Activated naive CD4-positive, alpha-beta T cell treated with anti-CD3 and anti-CD28 coated beads, Interleukin-2, amount 10 ng/mL, durations not matched to agents 7 days and 5 days (primary cell): ENCODE measurements at places on chromosomes 5 and 9.

DNA sequence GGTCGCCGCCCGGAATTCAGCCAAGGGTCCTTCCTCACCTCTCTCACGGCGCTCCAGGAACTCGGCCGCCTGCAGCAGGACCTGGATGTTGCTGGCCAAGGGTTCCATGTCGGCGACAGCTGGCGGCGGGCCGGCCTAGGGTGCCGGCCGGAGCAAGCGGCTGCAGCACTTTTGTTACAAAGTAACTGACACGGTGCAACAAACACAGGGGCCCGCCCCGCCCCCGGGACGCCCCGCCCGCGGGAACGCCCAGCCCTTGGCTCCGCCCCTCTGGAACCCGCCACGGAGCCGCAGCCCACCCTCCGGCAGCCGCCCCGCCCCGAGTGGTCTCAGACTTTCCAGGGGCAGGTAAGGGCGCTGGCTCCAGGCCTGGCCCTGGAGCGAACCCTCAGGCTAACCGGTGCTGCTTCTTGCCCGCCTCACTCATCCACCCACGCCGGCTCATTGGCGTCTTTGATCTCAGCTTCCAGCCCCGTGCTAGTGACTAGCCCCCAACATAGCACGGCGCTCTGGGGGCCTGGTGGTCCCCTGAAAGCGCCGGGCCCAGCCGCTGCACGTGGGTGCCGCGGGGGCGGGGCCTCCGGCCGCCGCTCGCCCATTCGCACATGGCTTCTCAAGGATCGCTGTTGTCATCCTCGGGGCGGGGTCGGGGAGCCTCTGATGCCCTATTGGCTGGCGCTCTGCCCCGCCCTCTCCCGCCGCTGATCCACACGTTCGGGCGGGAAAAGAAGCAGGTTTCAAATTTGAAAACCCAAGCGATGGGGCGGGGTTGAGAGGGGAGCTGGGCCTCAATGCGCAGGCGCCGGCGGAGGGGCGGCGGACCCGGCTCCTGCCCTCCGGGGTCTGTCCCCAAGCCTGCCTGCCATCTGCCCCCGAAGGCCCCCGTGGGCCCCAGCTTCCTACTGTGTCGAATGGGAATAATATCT lies at the start of gene MXD3:
TSS of gene MXD3 (minus strand) at position 176 of the 926 bp plus-strand sequence. CDS start at position 108, 68 bp downstream.
- DNase-seq: peak; percentile 99

DNA sequence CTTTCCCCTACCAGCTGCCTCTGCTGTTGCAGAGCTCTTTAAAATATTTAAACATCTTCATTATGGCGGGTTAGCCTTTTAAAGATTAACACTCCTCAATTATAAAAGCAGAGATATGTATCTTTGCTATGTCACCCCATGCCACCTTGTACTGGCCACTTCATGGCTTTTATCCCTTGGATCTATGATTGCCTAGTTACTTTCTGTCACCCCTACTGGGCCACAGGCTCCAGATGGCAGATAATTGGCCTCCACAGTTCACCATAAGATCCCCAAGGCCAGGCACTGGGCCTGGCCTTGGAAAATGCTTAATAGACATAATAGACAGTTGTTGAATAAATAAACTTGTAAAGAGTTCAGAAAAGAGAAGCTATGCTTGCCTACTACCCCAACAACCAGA lies 142.0 kb upstream of the SHB start:
- no peak for DNase-seq

GRCh38 chr9:110922145-110922544 lies 116.1 kb downstream of the LPAR1 start:
- no peak for DNase-seq

GRCh38 chr5:1480217-1480616 lies 35.0 kb upstream of the SLC6A3 start:
- DNase-seq: no peak

DNA sequence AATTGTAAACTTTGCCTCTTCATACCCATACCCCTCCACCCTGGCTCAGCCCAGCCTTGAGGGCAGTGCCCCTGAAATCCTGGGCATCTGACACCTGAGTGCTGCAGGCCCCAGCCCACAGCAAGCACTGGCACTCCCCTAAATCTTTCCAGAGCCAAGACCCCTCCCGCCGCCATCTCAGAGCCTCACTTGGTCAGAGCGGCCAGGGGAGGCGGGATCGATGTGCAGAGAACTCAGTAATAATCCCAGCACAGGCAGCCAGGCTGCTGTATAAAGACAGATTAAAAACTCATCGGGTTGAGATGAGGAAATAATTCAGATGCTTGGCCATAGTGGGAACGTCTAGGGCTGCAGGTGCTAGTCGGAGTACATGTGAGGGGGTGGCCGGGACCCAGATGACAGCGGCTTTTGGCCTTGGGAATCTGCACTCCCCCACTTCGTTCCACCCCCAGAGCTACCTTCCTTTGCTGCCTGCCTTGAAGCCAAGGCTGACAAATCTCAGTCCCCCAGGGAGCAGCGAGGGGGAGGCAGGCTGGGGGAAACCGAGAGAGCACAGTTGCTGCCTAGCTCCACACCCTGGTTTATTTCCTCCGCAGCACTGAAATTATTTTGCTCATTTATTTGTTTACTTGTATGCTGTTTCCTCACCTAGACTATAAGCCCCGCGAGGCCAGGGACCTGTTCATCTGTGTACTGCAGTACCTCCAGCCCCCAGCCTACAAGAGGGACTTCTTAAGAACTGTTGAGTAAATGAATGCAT lies 19.5 kb upstream of the ARAP3 start:
- DNase-seq: no peak

- no peak for DNase-seq
Observed at GRCh38 chr5:91487420-91487819, 104.3 kb upstream of the ARRDC3 start.

- DNase-seq: peak; percentile 92
Observed at GRCh38 chr9:100411472-100412283, 15.3 kb upstream of the MSANTD3 start.

GRCh38 chr5:126801174-126801991 lies 24.4 kb downstream of the LMNB1 start:
- no peak for DNase-seq

GRCh38 chr5:72937517-72938061 lies 18.3 kb upstream of the FCHO2 start:
- no peak for DNase-seq

DNA sequence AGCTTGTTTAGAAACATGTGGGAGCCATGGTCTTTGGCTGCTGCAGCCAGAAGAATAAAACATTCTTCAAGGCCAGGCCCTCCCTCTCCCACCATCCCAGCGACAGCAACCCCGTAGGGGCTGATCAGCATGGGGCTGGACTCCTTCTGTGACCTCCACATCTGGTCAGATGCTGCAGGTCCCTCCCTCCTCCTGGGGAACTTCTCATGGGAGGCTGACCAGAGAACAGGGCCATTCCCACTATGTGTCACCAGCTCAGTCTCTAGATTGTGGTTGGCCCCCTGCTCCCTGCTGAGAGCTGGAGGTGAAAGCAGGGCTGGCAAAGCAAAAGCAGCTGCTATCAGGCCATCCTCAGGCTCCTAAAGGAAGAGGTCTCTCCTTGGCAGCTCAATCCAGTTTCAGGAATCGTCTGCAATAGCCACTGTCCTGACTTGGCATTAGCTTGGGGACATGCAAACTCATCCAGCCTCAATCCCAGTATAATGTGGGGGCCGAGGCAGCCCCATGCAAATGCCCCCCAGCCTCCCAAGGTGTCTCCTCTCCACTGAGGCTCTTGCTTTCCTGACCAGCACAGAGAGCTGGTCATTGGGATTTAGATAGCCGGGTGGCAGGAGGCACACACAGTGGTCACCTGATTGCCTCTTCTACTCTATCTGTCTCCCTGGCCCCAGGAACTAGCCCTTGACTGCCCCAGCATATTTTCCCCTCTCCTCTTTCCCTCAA lies 81.5 kb downstream of the NRG2 start:
- DNase-seq: no peak

DNA sequence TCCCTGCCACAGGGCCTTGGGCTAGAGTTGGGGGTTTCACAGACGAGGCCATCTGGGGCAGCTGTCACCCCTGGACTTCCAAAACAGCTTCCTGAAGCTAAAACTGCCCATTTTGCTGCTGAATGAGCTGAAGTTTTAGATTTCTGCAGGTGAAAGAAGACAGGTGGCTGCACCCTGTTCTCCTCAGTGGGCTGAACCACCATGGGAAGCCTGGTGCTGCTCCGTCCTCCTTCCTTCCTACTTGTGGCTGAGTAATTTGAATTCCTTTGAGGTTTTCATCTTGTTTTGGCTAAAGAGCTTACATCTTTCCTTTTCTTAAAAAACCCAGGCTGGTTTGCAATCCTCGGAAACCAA lies 5.3 kb downstream of the NKD2 start:
- DNase-seq: no peak

- DNase-seq: no peak
Observed at GRCh38 chr9:88077071-88077617, 61.1 kb downstream of the SPATA31C2 start.

DNA sequence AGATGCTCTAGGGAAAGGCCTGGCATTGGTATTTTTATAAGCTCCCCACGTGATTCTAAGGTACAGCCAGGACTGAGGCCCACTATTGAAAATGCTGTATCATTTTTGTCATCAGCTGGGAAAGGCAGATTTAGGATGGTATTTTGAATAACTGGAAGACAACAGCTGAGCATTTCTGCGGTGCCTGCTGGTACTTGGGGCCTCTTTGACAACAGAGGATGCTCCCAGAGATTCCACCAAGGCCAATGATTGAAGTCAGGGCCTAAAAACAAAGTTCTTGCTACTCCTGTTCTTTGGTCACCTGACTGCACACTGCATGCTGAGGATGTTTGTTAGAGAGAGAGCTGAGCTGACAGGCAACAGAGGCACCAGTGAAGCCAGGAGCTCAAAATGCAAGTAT lies 8.1 kb downstream of the FBLL1 start:
- no peak for DNase-seq

DNA sequence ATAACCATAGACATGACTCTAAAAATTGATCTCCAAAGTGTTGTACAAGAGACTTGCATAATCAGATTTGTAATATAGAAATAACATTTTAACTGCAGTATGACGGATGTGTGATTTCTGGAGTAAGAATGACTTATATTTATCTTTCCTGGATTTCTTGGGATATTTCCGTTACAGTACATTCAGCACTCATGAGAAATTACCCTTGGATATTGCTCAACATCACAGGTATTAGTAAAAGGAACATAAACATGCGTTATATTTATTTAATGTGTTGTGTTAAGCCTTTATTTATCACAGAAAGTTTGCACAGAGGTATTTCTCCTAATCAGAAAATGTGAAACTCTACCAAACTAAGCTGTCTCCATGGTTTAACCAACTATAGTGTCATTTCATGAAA lies 1823.9 kb upstream of the C9orf72 start:
- no peak for DNase-seq

DNA sequence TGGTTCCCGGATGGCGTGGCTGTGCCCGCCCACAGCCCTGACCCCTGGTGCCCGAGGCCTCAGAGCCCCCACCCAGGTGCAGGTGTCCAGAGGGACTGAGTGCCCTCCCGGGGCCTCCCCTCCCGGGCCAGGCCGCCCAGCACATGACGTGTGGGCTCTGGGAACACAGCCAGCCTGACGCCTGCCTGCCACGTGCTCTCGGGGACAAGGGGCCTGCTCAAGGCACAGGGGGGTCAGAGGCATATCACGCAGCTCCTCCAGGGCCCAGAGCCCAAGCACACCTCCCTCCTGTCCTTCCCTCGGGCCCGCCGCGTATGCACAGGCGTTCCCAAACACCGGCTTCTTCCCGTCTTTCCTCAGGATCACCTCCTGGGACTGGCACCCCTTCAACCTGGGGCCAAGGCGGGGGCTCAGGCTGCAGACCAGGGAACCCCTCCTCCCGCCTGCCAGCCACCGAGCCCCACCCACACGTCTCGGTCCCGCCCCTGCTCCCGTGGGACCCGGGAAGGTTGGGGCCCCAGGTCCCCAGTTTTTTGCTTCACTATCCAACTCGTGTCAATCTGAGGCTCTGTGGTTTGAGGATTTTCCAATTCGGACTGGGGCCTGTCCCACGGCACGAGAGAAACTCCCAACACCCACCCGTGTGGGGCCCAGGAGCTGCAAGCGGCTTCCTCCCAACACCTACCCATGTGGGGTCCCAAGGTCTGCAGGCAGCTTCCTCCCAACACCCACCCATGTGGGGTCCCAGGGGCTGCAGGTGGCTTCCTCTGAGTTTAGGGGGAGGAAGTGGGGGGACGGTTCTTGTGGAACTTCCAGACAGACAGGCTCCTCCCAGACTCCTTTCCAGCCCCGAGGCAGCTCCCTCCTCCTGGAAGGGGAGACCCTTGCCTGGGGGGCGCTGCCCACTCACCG lies 1.5 kb downstream of the LCN10 start:
- DNase-seq: no peak

- no peak for DNase-seq
Observed at GRCh38 chr5:28468166-28468565, 1429.8 kb upstream of the CDH9 start.

DNA sequence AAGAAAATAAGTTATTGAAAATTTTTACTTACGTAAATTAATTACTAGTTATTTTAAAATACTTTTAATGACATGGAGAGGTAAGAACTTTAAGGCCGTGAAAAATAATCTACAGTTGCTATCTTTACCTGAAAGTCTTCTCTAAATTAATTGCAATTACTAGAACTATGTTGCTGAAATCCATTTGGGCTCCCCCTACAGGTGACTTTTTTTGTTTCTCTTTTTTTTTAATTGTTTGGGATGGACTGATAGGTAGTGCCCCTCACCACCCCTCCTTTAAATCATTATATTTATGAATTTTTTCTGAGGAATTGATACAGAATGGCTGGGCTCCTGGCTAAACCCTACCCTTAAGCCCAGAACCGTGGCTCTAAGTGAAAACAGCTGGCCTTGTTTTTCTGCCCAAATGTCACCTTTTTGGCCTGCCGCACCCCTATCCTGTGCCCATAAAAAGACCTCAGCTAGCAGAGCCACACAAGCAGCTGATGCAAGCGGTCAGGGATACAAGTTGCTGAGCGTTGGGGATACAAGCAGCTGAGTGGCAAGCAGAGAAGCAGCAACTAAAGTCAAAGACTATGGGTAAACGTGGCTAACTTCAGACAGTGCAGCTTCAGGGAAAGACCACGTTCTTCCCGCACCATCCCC lies 315.2 kb upstream of the ACO1 start:
- DNase-seq: no peak

DNA sequence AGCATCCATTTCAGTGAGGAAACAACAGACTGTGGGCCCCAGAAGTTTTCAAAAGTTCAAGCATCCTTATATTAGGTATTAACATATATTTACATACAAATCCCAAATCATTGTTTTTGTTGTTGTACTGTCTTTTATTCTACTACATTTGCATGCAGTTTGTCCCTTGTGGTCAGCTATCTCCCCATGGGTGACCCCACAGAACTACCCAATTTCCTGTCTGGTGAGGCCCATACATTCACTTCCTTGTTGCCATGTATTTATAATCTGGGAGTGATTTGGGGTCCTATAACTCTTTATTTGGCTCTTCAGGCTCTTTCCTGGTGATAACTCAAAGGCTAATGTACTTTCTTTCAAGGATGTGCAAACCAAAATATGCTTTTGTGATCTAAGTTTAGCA lies 3.3 kb upstream of the CD180 start:
- DNase-seq: no peak

- DNase-seq: no peak
Observed at GRCh38 chr9:129732946-129733631, 19.8 kb downstream of the PTGES start.

- no peak for DNase-seq
Observed at GRCh38 chr9:73020877-73021276, 68.0 kb upstream of the ALDH1A1 start.
